ENCODE measurements at places on chromosomes 16 and 17. TPM values are rescaled to one million over a fixed set of nuclear protein-coding genes. Genes with fewer than 3 reads are reported as not detected.

KCNJ16 gene
- total RNA-seq = not detected

EIF3C gene
- total RNA-seq = 669 TPM

ADAD2 gene
- not detected for total RNA-seq

LGALS9 gene
- total RNA-seq = 52.4 TPM

HLF gene
- not detected for total RNA-seq

CA7 gene
- total RNA-seq = not detected

AATF gene
- total RNA-seq = 44.8 TPM

FOXO3B gene
- total RNA-seq = 7.2 TPM

SOCS7 gene
- 11.7 TPM for total RNA-seq

PRCD gene
- not detected for total RNA-seq

CES5A gene
- not detected for total RNA-seq

PRR15L gene
- total RNA-seq = not detected

TBC1D3C gene
- not detected for total RNA-seq

ITGAL gene
- not detected for total RNA-seq

TAT gene
- not detected for total RNA-seq

TSPAN10 gene
- total RNA-seq = 0.91 TPM

SLFN11 gene
- total RNA-seq = 95.0 TPM

PIK3R6 gene
- total RNA-seq = not detected

IL17C gene
- not detected for total RNA-seq

CDRT15L2 gene
- not detected for total RNA-seq

ZNF75A gene
- 28.4 TPM for total RNA-seq

KRTAP4-9 gene
- total RNA-seq = not detected

TBX21 gene
- not detected for total RNA-seq

LHX1 gene
- total RNA-seq = not detected

NOG gene
- total RNA-seq = 2.1 TPM

PYDC1 gene
- total RNA-seq = not detected

C17orf107 gene
- 1.0 TPM for total RNA-seq

RTN4RL1 gene
- total RNA-seq = not detected

TBC1D3H gene
- total RNA-seq = not detected

KRTAP9-4 gene
- not detected for total RNA-seq

MMD gene
- 9.3 TPM for total RNA-seq

STAC2 gene
- not detected for total RNA-seq

KRT33A gene
- total RNA-seq = not detected

CDRT15 gene
- not detected for total RNA-seq

SLC47A1 gene
- 0.90 TPM for total RNA-seq

KCNH4 gene
- 0.11 TPM for total RNA-seq

TMIGD1 gene
- not detected for total RNA-seq

CA5A gene
- total RNA-seq = not detected

SNTB2 gene
- 76.2 TPM for total RNA-seq

SGCA gene
- not detected for total RNA-seq

DHX58 gene
- 6.4 TPM for total RNA-seq
